Endothelial cell (in vitro differentiated cells): ENCODE measurements at places on chromosomes 13 and 19.

GRCh38 chr19:6263735-6264444, 15.9 kb downstream of the MLLT1 start:
- no peak for DNase-seq

GRCh38 chr13:45542878-45543277, 72.7 kb downstream of the ERICH6B start:
- DNase-seq = no peak

- DNase-seq = no peak
These were observed 1.2 kb downstream of the PTPRS start for GRCh38 chr19:5339198-5339949.

- no peak for DNase-seq
These were observed 1.5 kb downstream of the MAST3 start for GRCh38 chr19:18098891-18099622.

GRCh38 chr13:34738254-34738992, 203.6 kb upstream of the NBEA start:
- DNase-seq = no peak

DNA sequence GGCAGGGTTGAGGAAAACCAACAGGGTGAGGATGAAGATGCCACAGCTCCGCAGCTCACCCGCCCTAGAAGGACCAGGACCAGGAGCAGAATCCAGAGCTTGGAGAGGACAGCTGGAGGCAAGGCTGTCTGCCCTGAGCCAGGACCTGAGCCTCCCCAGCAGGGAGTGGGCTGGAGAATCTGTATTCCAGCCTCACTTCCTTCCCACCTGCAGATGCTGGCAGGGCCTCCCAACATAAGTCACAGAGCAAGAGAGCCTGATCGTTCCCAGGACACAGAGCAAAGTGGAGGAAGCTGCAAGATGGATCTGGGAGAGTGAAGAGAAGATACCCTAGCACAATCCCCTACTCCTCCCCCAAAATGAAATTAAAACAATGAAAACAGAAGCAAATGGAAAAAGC, 61.7 kb upstream of the WASF3 start:
- no peak for DNase-seq

GRCh38 chr19:9839415-9839814, 4.3 kb downstream of the PIN1 start:
- no peak for DNase-seq

DNA sequence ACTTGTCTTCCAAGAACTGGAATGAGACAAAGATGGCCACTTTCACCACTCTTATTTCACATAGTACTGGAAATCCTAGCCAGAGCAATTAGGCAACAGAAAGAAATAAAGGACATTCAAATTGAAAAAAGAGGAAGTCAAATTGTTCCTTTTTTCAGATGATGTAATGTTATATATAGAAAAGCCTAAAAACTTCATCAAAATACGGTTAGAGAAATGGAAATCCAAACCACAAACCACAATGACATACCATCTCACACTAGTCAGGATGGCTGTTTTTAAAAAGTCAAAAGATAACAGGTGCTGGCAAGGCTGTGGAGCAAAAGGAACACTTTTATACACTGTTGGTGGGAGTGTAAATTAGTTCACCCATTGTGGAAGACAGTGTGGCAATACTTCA, 113.3 kb upstream of the SPRY2 start:
- DNase-seq = no peak
